ENCODE measurements at places on chromosomes 11 and 22.

DNA sequence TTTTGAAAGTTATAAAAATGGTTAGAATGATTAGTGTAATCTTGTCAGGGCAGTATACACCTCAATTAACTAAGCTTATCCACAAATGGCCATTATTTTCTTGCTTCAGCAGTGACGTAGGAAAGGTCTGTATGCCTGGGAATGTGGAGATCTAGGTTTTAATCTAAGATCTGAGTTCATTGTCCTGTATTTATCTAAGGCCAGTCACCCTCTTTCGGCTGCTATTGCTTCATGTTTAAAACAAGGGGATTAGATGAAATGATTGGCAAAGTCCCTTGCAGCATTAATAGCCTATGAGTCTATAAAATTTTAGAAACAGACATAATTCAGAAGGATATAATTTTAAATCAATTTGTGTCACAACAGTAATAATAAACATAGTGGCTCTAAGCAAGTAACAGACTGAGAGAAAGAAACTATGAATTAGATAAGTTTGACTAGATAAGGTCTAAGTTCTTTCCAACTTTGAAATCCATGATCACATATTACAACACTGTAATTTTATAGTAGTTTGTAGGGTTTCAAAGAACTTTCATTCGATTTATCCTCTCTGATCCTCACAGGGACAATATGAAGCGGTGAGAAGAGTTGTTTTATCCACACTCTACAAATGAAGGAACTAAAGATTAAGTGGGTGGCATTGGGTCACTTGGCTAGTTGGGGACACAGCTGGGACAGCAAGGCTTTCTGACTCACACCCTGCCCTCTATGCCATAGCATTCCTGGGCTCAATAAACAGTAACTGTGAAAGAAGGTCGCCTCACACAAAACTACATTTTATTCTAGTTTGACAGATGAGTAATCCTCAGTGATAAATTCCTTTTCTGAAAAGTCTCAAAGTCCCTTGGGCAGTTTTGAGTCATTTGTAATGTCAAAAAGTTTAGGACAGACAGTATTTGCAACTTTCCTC lies 60.6 kb upstream of the RDX start:
- DNase-seq, result no peak

DNA sequence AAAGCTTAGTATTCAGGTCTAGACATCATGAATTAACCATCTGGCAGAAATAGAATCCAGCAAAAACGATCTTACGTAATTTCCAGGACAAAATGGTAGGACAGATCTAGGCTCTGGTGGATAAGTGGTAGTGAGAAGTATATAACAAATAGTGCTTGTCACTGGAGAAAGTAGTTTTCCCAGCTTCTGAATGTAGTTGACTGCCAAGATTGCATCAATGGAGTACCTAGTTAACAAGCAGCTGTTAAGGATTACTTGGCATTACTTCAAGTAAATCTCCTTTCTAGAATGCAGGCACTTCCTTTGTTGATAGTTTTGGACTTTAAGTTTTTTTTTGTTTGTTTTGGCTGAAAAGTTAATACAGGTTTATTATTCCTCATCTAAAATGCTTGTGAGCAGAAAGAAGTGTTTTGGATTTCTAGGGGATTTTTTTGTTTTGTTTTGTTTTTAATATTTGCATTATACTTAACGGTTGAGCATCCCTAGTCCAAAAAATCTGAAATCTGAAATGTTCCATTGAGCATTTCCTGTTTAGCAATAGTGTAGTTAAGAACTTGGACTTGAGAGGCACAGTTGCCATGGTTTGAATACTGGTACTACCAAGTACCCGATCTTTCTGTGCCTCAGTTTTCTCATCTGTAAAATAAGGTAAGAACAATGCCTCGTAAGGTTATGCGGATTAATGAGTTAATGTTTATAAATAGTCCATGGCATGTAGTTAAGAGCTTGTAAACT lies 20.3 kb downstream of the FAM118B start:
- DNase-seq, result no peak

GRCh38 chr11:45666648-45667642 lies 1.5 kb upstream of the CHST1 start:
- no peak for DNase-seq

- peak; percentile 64 for DNase-seq
Observed at GRCh38 chr11:2928605-2929530, at the start of gene PHLDA2. Gene PHLDA2 (minus strand): TSS chr11:2929420. CDS start chr11:2929364, 56 bp downstream.

- DNase-seq, result no peak
Observed at GRCh38 chr22:48618326-48618725, 1209.3 kb downstream of the BRD1 start.

DNA sequence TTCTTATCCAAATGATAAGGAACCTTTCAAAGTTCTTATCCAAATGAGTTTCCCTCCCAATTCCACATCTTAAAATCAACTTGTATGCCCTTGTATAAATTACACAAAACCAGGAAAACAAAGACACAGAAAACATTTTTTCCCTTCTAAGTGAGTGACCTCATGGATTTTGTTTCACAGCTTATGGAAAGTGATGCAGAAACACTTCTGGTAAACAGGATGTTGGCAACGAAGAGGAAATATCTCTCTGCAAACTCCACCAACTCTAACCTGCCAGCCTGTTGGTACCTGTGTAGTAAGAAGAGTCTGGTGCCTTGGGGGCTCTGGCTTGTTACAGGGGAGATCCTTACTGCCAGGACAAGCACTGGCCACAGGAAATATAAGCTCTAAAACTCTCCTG lies 57.0 kb downstream of the CELSR1 start:
- DNase-seq, result no peak

- no peak for DNase-seq
Observed at GRCh38 chr22:50144005-50144614, 26.4 kb upstream of the PANX2 start.

GRCh38 chr11:118006153-118006534 lies 19.9 kb downstream of the IL10RA start:
- no peak for DNase-seq

- no peak for DNase-seq
Observed at GRCh38 chr22:19138217-19139000, 6.0 kb downstream of the ESS2 start.

GRCh38 chr11:92875473-92875872 lies 94.0 kb upstream of the MTNR1B start:
- DNase-seq, result no peak

DNA sequence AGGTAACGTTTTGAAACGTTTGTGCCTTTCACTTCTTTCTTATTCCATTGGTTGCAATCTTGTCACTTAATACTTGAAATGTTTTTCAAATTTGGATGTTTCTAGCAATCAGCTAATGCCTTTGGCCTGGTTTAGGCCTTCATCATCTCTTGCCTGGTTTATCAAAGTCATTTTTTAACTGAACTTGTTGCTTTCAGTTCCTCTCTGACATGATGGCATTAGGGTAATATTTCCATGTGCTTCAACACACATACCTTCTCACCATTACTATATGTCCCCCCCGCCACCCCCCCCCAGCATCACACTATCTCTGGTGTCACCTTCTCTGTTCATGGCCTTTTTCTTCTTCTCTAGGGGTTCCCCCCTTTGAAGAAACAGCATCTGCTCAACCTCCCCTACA lies 1.5 kb upstream of the SYT9 start:
- no peak for DNase-seq

DNA sequence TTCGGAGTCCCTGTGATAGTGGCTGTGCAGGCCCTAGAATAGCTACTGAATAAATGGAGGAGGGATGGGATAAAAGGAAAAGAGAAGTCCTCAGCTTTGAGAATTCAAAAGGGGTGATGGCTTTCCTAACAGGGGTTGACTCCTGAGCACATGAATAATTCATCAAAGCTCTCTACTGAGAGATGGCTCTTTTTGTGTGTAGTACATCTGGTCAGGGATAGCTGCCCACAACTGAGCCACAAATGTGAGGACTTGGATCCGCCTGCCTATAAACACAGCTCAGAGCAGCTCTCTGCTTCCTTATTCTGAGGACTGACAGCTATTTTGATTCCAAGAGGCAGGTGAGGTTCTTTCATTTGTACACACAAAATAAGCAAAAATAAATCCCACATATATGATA lies 82.3 kb downstream of the USP35 start:
- no peak for DNase-seq

- DNase-seq, result no peak
Observed at GRCh38 chr11:1651411-1651980, 21.9 kb downstream of the KRTAP5-5 start.

DNA sequence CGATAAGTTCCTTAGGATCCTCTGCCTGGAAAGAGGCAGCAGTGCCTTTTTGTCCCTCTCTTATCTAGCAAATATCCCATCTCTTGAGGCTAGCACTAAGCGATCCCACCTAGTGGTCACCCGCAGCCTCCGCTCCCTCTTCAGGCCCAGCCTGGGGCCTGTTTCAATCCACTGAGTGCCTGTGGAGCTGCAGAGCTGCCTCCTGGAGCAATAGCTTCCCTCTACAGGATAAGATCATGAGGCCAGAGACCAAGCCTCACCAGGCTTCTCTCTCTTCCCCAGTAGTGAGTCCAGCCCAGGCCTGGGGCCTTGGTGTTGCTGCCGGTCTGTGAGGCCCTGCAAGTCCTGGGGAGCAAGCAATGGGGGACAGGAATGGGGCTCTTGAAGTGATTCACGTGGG lies 65.8 kb downstream of the SLC22A12 start:
- DNase-seq, result no peak

- DNase-seq, result no peak
Observed at GRCh38 chr11:111419641-111420327, 40.7 kb upstream of the POU2AF1 start.

DNA sequence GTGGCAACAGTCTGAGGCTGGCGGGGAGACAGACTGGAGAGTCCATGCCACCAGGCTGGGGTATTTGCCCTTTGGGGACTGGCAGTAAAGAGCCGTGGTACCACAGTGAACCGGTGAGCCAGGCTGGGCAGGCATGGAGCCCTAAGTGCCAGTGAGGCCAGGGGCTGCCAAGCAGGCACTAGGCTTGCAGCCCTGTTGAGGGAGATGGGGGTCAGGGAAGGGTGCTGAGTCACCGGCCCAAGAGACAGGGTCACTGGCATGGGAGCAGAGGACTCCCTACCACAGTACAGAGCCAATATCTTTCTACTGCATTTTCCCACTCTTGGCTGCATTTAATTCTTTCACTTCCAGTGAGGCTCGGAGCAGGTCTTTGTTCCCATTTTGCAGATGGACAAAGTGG lies 30.7 kb upstream of the TEF start:
- no peak for DNase-seq
